ENCODE measurements at places on chromosomes 1 and 21.

DNA sequence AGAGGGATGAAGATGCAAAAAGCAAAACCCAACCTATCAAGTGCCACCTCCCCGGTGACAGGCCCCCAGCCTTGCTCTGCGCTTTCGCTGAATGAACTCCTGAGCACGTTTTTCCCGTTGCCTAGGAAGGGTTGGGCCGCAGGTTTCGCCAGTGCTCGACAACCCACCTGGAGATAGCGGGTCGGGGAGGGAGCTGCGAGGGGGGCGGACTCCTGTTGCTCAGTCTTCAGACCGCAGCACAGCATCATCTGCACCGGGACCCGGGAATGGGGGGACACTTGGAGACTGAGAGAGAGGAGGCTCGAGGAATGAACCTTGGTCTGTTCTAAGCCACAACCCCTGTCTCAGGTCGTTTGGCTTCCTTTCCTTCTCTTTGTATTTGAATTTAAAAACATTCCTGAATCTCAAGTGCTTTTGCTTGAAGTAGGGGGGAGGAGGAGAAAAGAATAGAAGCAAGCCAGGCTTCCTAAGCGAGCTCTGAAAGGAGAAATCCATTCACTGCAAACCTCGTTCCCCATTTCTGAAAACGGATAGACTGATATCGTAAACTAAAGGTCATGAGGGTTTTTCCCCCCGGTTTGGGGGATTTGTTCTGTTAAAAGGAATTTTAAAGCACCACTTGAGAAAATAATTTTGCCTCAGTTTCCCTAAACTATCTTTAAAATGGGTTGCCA lies 1.2 kb downstream of the AK5 start:
- no peak for DNase-seq

DNA sequence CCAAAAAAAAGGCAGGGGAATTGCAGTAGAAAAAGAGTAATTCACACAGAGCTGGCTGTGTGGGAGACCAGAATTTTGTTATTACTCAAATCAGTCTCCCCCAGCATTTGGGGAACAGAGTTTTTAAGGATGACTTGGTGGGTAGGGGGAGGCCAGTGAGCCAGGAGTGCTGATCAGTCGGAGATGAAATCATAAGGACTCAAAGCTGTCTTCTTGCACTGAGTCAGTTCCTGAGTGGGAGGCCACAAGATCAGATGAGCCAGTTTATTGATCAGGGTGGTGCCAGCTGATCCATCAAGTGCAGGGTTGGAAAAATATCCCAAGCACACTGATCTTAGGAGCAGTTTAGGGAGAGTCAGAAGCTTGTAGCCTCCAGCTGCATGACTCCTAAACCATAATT lies 23.7 kb upstream of the EDARADD start:
- no peak for DNase-seq

DNA sequence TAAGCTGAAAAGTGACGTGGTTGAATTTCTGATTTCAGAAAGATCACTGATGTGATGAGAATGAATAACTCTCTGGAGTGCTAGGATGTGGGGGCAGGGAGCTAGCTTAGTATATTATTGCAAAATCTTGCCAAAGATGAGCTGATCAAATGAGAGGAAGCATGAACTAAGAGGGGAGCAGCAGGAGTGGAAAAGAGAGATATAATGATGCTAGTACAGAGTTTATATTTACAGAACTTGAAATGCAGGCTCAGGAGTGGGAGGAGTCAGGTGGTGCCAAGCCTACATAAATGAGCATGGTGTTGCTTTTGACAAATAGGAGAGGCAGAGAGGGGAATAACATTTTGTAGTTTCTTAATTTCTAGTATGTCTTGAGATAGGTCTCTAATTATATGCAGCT lies 38.1 kb upstream of the NBL1 start:
- no peak for DNase-seq

- DNase-seq: no peak
Observed at GRCh38 chr1:101797722-101798121, 199.0 kb downstream of the OLFM3 start.

- no peak for DNase-seq
Observed at GRCh38 chr1:220189750-220190347, 82.4 kb downstream of the RAB3GAP2 start.

- no peak for DNase-seq
Observed at GRCh38 chr1:68078647-68079046, 28.2 kb upstream of the DIRAS3 start.

DNA sequence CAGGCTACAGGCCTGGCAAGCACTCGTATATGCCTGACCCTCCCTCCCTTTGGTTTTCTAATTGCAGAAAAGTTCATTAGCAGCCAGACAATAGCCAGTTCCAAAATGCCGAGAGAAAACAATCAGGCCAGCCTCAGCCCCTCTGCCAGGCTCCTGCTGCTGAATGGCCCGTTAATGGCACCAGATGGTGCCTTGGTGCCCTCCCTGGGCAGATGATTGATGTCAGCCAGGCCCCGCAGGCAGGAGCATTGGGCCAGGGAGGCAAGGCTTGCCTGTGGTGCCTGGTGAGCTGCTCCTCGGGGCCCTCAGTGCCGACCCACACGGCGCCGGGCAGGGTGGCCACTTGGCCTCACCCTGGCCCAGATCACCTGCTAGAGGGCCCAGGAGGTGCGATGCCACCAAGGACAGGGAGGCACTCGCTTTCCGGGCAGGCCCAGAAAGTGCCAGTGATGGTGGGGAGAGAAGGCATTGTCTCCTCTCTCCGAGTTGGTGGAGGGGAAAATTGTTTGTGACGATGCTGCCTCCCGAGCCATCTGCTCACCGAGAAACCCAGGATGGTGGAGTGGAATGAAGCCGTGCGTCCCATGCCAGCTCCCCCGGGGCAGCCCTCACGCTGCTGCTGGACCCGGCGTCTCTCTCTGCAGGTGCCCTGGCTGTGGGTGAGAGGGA lies 28.1 kb downstream of the QSOX1 start:
- DNase-seq: no peak

DNA sequence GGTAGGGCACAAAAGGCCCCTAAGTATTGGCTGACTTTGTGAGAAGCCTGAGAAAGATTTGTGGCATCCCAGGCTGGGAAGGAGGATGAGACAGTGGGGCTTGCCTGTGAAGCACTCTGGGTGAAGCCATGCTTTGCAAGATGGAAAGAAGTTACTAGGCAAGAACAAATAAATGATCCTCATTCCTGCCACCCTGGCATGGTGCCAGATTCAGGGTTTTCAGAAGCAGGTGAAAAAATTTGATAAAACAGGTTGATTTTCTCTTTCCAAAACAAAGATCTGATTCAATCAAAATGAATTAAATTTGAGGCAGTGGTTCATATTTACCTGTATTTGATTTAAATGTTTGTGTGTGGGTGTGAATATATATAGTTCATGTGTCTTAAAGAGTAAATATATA lies 386.9 kb upstream of the PROX1 start:
- no peak for DNase-seq

DNA sequence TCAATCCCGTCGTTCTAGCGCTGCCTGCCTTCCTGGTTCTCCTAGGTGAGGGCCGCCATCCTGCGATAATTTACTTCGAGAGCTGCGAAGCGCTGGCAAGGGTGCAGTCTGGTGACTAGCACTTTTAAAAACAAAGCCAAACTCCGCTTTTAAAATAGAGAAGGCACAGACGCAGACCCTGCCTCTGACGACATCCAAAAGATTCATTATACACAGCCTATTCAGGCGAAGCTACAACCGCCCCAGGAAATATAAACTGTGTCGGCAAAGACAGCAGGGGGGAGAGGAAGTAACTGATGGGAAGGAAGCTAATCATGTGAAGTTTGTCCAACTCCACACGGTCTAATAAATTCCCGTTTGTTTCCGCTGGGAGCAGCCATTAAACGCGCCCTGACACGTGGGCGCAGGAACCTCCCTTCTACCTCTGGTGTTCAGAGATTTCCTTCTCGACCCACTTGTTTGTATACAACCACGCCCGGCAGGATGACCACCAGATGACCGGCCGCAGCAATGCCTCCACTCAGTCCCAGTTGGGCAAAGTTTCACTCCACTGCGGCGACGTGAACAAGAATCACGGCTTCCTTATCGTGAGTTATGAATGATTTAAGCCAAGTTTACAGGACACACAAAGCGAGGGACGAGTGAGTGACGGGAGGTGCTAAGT lies 1.3 kb downstream of the GNG12 start:
- no peak for DNase-seq

- DNase-seq: no peak
Observed at GRCh38 chr1:12407050-12407961, 177.5 kb downstream of the VPS13D start.

- no peak for DNase-seq
Observed at GRCh38 chr1:150150133-150151021, 661 bp downstream of the PLEKHO1 start.

- no peak for DNase-seq
Observed at GRCh38 chr1:22828484-22829308, 118.1 kb downstream of the EPHB2 start.

- DNase-seq: no peak
Observed at GRCh38 chr1:18176619-18177018, 69.0 kb downstream of the IGSF21 start.

GRCh38 chr1:221743416-221744208 lies 1.7 kb upstream of the DUSP10 start:
- no peak for DNase-seq
